Activated T-cell treated with anti-CD3 and anti-CD28 coated beads for 24 hours (primary cell): ENCODE measurements at places on chromosomes 1 and 21.

DNA sequence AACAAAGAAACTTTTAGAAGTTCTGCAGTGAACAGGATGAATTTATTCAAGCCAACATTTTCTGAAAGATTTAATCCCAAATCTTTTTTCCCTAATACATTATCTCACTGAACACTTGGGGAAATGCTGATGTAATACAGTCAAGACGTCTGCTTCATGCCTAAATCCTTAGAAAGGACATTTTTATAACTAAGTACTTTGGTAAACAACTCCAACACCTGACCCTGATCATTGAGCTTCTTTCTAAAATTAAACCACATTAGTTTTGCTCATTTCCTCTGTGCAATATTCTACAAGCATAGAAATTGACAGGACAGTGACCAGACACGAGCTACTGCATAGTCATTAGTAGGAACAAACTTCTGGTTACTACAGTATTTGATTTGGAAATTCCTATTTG is 183.5 kb downstream of the TPR start:
- no peak for DNase-seq

GRCh38 chr1:203627851-203628200 is 1.2 kb downstream of the ATP2B4 start:
- DNase-seq: no peak

GRCh38 chr1:5865774-5866173 is 126.5 kb downstream of the NPHP4 start:
- DNase-seq: no peak

GRCh38 chr1:22673486-22674409 is 20.7 kb downstream of the C1QB start:
- DNase-seq: no peak

GRCh38 chr21:25682382-25682781 is 43.3 kb downstream of the JAM2 start:
- no peak for DNase-seq

DNA sequence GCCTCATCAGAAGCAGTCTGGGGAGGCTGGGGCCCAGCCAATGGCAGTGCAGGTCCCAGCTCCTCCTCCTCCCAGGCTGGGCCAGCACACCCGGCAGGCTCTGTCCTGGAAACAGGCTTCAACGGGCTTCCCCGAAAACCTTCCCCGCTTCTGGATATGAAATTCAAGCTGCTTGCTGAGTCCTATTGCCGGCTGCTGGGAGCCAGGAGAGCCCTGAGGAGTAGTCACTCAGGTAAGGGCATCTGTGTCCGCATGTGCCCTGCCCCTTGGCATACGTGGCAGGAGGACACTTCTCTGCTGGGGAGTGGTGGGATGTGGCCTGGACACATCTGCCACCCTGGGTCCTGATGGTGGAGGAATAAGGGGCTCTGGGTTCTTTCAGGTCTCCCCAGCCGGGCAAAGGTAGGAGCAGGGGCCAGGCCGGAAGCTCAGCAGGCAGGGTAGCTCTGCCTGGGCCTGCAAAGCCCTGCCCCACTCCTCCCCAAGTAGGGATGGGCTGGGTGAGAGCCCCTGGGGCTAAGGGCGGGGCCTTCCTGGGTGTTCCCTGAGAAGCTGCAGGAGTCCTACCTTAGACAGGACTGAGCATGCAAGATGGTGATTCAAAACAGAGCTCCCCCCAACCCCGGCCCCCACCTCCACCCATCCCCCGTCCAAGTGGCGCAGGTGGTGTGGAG is at the start of gene GJB5:
GJB5 (plus strand) TSS at position 84 of the 674 bp plus-strand sequence. CDS start 2,284 bp downstream, outside the sequence.
- no peak for DNase-seq

- no peak for DNase-seq
Measured at GRCh38 chr1:224774378-224774777, 155.1 kb upstream of the DNAH14 start.

DNA sequence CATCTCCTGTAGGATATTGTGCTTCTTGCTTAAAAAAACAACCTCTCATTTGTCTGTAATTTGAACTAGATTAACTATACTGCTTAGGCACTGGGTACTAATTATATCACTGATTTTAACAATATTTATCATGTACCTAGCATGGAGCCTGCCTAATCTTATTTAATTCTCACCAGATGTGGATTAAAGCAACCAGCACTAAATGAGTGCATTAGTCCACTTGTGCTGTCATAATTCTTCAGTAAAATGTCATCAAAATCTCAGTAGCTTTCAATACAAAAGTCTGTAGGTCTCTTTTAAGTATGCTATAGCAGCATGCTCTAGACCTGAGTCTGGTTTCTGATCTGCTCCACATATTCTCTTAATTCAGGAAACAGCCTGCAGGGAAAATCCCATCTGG is 368.1 kb downstream of the NCAM2 start:
- no peak for DNase-seq

- DNase-seq: no peak
Measured at GRCh38 chr1:198651650-198652400, 13.0 kb downstream of the PTPRC start.

GRCh38 chr1:198681831-198682759 is 43.3 kb downstream of the PTPRC start:
- peak; percentile 79 for DNase-seq

- DNase-seq: no peak
Measured at GRCh38 chr1:55578646-55579045, 363.5 kb upstream of the USP24 start.

DNA sequence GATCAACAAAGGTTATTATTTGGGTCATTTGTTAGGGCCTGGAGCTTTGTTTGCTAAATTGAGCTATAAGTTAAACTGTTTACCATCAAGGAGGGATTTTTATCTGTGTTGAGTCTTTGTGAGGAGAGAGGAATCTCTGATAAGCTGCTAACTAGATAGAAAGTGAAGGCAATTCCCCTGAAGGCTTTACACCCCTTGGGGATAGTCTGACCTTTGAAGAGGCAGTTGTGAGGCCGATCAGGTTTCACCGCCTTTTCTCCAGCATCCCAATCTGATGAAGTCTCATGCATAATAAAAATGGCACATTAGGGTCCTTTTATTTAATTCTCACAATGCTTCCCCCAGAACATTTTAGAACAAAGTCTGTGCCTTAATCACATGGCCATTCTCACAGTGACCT is 21.8 kb downstream of the C1orf21 start:
- no peak for DNase-seq

DNA sequence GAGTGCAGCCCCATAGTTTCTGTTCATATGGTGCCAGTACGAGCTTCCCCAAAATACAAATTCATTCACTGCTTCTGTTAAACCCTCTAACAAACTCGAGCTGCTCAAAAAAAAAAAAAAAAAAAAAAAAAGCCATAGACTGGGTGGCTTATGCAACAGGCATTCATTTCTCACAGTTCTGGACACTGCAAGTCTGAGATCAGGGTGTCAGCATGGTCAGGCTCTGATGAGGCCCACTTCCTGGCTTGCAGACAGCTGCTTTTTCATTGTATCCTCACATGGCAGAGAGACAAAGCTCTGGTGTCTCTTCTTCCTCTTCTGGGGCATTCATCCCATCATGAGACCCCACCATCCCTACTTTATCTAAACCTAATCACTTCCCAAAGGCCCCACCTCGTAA is 121.6 kb downstream of the PTBP2 start:
- no peak for DNase-seq

DNA sequence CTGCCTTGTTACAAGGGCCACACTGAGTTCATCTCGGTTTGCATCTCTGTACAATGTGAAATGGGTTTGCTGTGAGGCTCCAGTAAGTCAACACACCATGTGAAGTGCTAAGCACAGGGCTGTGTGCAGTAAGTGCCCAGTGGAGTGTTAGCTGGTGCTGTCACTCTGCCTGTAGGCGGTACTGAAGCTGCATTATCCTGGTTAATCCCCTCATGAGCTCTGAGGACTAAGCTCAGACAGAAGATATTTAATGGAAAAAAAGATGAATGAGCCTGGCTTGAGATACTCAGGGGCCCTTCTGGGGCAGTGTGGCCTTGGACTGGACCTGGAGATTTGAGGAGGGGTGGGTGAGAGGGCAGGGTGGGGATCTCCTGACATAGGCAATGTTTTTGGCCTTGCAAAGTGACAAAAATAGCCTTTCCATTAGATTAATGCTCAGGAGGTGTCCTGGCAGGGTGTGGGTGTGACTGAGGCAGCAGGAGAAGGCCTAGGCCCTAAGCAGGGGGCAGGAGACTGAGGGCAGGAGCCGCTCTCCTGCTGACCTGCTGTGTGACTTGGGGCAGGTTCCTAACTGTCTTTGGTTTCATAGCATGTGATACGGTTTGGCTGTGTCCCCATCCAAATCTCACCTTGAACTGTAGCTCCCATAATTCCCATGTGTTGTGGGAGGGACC is 570.5 kb downstream of the PTPRU start:
- no peak for DNase-seq

DNA sequence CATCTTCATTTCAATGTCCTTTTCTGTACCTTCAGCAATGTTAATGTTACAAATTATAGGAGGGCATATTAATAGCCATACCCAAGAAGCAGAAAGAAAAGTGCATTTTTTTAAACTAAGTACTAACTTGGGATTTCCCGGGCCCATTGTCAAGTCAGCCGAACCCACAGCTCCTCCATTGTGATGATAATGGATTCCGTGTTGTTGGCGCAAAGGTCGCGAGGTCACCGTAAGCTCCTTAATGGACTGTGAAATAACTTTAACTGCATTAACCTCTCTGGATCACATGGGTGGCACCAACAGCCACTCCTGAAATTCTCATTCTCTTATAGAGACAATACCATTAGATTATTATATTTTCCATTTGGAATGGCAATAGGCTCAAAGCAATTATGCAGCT is 250.6 kb upstream of the RRP15 start:
- DNase-seq: no peak

- DNase-seq: no peak
Measured at GRCh38 chr1:93565496-93566206, 116.0 kb downstream of the BCAR3 start.

- DNase-seq: no peak
Measured at GRCh38 chr1:91533361-91534024, 32.8 kb downstream of the CDC7 start.

GRCh38 chr21:17925899-17926298 is 106.7 kb upstream of the C21orf91 start:
- no peak for DNase-seq

- no peak for DNase-seq
Measured at GRCh38 chr1:95742591-95743089, 508.6 kb downstream of the RWDD3 start.

- DNase-seq: no peak
Measured at GRCh38 chr1:228085287-228085951, 2.9 kb downstream of the ARF1 start.

DNA sequence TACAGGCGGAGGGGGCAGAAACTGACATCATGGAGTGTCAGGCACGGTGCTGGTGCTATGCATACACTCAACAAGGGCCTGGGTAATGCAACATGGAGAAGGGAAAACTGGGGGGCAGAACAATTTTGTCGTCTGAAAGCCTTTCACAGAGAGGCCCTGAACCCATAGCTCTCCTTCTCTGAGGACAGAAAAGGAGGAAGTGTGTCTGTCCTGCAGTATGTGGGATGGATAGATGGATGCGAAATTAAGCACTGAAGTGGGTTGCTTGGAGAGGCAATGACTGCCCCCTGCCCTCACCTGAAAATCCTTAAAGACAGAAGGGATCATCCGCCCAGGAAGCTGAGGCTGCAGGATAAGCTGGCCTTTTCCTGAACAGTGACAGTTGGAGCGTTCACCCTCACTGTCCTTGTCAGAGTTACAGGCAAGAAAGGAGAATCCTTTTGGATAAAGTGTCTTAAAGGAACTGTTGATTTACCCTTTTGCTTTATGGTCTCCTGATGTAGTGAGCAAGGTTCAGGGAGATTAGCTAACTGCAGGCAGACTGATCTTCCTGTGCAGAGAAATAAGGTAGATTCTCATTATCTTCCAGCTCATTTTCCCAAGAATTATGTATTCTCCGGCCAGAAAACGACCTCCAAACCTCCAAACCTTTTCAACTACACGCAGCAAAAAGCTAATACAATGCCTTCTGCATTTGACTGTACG is 1.6 kb upstream of the FAM20B start:
- DNase-seq: no peak

DNA sequence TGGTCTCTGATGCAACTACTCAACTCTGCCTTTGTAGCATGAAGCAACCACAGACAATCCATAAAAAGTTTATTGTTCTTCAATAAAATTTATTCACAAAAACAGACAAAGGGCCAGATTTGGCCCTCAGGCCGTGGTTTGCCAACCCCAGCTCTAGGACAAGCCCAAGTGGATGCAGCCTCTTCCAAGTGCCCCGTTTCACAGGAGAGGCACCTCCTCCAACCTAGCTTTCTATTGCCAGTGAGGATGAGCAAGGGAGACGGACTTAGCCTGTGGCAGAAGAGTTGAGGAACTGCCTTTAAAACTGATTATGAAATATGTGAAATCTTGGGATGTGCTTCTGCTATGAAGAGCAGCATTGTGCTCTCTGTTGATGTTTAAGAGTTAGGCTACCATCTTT is 105.4 kb downstream of the PSMG1 start:
- DNase-seq: no peak

GRCh38 chr1:239387304-239388158 is 1.2 kb downstream of the CHRM3 start:
- DNase-seq: no peak

DNA sequence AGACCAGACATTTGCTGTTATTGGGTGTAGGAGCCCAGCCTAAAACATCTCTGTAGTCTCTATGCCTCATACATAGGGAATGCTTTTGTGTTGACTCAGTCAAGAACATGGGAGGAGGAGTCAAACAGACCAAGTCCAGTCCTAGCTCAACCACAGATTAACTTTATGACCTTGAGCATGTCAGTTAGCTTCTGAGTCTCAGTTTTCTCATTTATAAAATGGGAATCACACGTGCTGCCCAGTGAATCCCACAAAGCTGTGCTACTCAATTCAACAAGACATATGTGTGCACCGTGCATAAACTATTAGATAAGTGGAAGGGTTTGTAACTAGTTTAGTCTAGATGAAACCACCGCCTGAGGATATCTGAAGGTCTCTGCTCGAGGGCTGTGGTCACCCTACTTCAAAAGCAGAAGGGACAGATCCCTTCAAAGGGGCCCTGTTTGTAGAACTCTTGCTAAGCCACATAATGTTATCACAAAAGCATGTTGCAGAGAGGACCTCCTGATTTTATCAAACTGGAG is 109.5 kb upstream of the NFIA start:
- no peak for DNase-seq

DNA sequence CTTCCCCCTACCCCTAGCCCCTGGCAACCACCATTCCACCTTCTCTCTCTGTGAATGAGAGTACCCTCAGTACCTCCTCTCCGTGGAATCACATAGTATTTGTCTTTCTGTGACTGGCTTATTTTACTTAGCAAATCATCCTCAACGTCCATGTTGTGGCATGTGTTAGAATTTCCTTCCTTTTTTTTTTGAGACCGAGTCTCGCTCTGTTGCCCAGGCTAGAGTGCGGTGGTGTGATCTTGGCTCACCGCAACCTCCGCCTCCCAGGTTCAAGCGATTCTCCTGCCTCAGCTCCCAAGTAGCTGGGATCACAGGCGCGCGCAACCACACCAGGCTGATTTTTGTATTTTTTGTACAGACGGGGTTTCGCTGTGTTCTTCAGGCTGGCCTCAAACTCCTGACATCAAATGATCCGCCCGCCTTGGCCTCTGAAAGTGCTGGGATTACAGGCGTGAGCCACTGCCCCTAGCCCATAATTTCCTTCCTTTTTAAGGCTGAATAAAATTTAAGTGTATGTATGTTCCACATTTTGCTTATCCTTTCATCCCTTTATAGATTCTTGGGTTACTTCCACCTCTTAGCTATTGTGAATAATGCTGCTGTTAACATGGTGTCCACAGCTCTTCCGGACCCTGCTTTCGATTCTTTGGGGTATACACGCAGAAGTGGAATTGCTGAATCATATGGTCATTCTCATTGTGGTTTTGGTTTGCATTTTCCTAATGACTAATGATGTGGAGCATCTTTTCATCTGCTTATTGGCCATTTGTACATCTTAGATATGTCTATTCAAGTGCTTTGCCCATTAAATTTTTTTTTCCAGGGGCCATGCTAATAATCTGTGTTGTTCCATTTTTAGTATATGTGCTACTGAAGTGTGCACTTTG is 32.3 kb downstream of the ERRFI1 start:
- DNase-seq: no peak
